Activated naive CD4-positive, alpha-beta T cell treated with anti-CD3 and anti-CD28 coated beads, Interleukin-2, amount 50 U/mL, for 72 hours (primary cell): ENCODE measurements at places on chromosomes 4 and X. TPM values are rescaled to one million over a fixed set of nuclear protein-coding genes. Genes with fewer than 3 reads are reported as not detected.

- no peak for DNase-seq
Observed at GRCh38 chr4:161256172-161256571, 907.6 kb downstream of the FSTL5 start.

GRCh38 chrX:141341341-141341740 is 99.0 kb upstream of the SPANXC start:
- DNase-seq, result no peak

DNA sequence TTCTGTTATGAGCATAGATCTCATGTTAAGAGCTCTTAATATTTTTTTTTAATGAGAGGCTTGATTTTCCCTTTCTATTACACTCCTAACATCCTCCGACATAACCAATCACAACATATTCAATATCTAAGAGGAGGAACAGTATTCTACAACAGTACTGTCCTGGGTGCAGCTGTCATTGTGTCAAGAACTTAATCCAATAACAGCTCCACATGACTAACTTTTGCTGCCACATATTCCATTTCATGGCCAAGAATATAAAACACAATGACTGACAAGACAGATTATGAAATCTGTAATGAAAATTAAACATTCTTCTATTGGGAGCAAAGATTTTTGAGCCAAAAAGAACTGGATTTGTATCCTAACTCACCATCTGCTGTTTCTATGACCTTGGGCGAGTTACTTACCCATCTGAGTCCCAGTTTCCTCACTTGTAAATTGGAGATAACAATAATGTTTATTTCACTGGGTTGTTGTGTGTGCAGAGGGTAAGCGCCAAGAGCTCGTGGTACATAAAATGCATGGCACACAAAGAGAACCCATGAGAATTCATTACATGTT is 405.6 kb downstream of the SPRY1 start:
- DNase-seq, result no peak

ZNF157 gene
- 1.0 TPM for total RNA-seq
